ENCODE measurements at places on chromosomes 2 and 18. TPM values are rescaled to one million over a fixed set of nuclear protein-coding genes. Genes with fewer than 3 reads are reported as not detected.

DNA sequence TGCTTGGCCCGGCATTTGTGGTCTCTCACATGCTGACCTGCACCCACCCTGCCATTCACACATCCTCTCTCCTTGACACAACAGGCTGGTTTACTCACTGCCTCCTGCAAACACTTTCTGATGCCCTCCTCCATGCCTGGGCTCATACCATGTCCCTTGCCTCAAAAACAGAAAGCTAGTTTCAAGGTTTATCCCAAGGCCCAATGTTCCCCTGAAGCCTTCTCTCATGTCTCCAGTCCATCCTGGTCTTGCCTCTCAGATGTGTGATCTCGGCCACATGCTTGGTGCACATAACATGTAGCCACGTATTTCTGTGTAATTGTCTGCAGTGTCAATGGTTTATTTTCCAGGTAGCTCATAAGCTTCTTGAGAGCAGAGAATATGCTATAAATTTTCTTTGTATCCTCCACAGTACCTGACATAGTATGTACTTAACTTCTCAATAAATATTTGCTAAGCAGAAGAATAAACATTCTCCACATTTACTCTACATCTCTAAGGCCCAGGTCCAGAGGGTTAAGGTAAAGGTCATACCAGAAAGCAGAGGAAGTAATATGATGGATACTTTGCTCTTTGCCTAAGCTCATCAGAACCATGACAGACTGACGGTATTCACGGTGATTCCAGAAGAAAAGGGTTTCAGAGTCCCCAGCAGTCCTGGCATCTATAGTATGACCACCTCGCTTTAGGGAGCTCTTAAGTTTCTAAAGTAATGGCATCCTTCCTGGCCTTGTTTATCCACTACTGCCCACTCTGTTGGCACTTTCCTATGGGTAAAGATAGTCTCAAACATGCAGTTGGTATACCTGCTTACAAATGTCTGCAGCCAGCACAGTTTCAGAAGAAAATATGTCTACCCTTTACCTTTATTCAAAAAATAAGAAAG lies 163.4 kb upstream of the ZFP36L2 start:
- no peak for DNase-seq
- peak overlapping the region; percentile 20 for H3K27ac ChIP-seq
- no peak overlapping the region for H3K4me3 ChIP-seq
- no peaks in the 10 kb centered on the region for H3K36me3 ChIP-seq
- no peaks in the 10 kb centered on the region for H3K27me3 ChIP-seq

DNA sequence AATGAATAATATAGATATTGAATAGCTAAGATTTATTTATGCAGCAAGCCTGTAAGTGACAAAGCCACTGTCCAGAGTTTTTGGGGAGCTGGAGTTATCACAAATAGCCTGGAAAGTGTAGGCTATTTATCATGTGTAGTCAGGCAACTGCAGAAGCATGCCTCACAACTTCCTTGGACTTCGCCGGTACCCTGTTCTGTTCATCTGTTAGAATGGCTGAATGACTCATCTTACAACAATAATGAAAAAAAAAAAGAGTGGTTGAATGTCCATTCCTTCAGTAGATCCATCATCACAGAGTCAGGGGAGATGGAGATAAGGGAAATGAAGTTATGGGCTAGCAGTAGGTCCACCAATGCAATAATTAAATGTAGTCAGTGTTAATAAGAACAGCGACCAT lies 24.0 kb upstream of the ATP5MC3 start:
- H3K4me1 ChIP-seq, result no peaks in the 10 kb centered on the region
- H3K36me3 ChIP-seq, result no peaks in the 10 kb centered on the region
- no peak overlapping the region for H3K4me3 ChIP-seq
- no peak overlapping the region for H3K27ac ChIP-seq
- no peaks in the 10 kb centered on the region for H3K27me3 ChIP-seq
- no peak for DNase-seq

GRCh38 chr2:24466871-24467870 lies 23.9 kb upstream of the NCOA1 start:
- H3K36me3 ChIP-seq, result no peaks in the 10 kb centered on the region
- peak overlapping the region; percentile 57 for H3K27ac ChIP-seq
- DNase-seq, result peak; percentile 35
- H3K4me1 ChIP-seq, result no peaks in the 10 kb centered on the region
- no peak overlapping the region for H3K4me3 ChIP-seq

The C2orf78 gene
- polyA plus RNA-seq, result not detected

The RNU2-63P gene
- polyA plus RNA-seq, result 1.4 TPM
